ENCODE measurements at places on chromosomes 1 and 21.

GRCh38 chr1:58854576-58854975 lies 70.7 kb upstream of the JUN start:
- DNase-seq, result no peak

DNA sequence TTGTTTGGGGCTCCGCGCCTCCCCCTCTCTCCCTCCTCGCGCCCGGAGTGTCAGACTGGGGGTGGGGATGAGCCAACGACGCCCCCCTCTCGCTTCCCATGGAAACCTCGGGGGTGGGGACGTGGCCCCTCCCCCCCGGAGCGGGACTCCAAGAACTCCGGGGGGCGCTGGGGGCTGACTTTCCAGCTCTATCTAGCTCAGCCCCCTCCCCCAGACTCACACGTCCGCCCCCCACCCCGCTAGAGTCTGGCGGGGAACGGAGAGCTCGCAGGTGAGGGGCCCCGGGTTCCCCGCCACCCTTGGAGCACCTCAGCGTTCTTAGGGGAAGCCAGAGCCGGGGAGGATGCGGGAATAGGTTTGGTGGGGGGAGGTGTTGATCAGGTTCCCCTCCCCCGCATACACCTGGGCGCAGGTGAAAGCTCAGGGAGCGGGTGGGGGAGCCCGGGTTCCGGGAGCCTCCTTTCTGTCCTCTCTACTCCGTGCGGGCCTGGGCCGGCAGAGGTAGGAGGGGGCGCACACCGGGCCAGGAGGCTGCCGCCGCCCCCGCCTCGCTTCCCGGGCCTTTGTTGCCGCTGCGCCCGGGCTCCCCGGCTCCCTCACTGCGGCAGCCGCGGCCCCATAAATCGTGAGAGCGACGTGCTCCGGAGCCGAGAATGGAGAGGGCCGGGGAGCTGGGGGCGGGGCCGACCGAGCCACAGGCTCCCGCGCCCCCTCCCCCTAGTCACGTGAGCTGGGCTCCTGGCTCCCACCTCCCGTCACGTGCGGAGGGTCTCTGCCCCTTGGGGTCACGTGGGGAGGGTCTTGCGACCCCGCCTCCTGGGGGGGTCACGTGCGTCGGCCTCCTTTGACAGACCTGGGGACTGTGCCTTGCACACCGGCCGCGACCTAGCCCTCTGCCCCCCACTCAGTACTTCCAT lies 1.9 kb downstream of the EFNA3 start:
- peak; percentile 57 for DNase-seq

GRCh38 chr1:205965036-205965884 lies 22.0 kb upstream of the SLC26A9 start:
- no peak for DNase-seq

DNA sequence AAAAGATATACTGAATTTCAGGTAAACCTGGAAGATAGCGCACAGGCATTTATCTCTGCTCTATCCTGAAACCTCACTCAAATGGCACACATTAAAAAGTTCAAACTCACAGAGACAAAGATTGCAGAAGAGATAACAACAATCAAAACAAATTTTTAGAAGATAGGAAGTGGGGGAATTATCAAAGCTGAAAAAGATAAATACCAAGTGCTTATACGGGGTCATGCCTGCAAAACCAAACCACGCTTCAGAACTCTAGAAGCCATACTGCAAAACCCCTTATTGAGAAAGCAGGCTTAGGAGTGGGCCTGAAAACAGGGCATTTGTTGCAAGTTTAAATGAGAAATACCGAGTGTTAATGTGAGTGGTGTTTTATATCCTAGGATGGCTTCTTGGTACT lies 76.8 kb downstream of the BARHL2 start:
- no peak for DNase-seq

DNA sequence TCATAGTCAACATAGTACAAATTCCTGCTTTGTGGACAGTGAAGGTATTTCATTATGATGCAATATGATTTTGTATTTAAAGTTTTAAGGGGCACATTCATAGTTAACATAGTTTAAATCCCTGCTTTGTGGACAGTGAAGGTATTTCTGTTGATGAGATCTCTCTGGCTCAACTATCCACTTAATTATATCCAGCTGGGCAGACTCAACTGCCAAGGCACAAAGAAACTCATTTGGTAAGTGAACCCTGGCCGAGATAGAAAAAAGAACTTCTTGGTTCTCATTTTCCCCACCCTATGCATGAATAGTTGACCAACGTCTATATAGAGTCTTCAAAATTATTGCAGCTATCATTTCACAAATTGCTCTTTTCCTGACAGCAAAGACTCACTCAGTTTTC lies 1194.6 kb downstream of the NCAM2 start:
- no peak for DNase-seq

DNA sequence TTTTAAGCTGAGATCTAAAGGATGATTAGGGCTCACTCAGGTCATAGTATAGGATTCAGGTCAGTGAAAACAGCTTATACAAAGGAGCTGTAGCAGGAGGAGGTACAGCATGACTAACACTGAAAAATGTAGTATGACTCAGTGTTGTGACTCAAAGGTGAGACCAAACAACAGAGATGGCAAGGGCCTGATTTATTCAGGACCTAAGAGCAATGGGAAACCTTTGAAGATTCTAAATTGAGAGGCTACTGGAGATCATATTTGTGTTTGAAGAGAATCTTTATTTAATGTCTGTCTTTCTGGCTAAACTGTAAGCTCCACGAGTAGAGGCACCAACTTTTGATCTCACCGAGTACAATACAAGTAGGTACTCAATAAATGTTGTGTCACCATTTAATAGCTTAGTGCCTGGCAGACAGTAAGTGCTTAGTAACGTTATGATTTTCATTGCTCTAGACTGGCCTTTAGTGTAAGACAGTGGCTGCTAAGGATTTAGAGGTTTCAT lies 43.5 kb downstream of the PRKAA2 start:
- DNase-seq, result no peak

DNA sequence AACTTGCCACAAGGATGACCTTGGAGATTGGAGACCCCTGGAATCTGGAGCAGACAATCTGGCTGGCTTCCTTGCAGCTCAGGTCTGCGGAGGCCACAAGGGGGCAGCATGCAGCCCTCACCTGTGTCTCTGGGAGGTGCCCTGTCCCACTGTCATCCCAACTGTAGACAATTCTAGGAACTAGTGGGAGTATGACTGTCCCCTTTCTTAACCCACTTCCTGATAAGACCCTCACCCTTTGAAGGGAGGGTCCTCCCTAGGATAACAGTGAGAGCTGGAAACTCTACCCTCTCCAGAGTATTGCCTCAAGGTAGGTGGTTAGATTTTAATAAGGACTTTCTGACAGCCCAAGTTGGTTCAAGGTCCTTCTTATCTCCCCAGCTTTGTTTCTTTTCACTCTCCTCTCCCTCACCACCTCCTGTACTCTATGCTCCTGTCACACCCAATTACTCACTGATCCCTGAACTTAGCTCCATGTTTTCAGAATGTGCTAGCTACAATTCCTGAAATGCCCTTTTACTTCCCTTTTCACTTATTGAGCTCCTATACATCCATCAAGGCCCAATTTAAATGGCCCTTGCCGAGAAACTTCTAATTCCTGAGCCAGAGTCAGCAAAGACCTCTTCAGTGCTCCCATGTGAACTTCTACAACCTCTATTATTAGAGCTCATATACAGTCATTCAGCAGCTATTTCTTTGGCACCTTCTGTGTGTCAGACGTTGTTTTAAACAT lies 9.2 kb upstream of the KCNQ4 start:
- peak; percentile 77 for DNase-seq

DNA sequence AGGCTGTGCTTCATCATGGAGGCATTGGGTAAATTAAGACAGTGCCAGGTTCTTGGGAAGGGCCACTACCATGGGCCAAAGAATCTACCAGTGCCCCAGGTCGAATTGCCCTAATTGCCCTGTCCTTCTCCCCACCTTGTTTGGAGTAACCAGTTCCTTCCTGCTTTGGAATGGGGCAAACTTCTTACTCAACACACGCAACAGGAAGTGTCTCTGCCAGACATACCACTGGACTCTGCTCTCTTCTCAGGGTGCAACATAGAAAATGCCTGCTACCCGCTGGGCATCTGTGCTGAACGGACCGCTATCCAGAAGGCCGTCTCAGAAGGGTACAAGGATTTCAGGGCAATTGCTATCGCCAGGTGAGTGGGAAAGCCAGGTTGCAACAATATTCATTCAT lies 15.8 kb downstream of the CDA start:
- DNase-seq, result no peak

GRCh38 chr1:161420763-161421455 lies 53.2 kb upstream of the CFAP126 start:
- DNase-seq, result no peak

DNA sequence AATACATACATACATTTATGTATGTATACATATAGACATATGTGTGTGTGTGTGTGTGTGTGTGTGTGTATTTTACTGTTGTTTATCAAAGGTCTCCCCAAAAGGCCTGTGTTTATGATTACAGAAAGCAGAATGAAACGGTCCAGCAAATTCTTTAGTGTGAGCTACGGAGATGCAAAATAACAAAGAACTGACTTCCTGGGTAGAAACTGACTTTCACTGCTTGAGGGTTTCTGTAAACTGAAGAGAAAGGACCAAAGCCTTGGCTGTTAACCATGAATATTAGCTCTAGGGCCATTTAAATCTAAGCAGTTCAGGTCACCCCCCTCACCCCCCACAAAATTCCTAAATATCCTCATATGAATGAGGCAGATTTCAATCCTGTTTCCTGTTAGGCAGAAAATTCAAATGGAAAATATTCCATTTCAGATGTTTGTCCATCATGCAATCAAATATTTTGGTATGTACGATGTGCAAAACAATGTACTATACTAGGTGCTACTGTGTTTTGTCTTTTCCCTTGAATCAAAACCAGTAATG lies 213.2 kb downstream of the TGFB2 start:
- no peak for DNase-seq

- DNase-seq, result no peak
Measured at GRCh38 chr21:34946916-34947534, 102.1 kb downstream of the RUNX1 start.

Measured in stimulated activated CD4-positive, alpha-beta T cell treated with anti-CD3 and anti-CD28 coated beads, Interleukin-15, amount 100 ng/mL, for 24 hours (primary cell).